ENCODE measurements at places on chromosomes 2 and 18.

GRCh38 chr2:51795248-51795888, 763.4 kb upstream of the NRXN1 start:
- DNase-seq, result peak; percentile 38

DNA sequence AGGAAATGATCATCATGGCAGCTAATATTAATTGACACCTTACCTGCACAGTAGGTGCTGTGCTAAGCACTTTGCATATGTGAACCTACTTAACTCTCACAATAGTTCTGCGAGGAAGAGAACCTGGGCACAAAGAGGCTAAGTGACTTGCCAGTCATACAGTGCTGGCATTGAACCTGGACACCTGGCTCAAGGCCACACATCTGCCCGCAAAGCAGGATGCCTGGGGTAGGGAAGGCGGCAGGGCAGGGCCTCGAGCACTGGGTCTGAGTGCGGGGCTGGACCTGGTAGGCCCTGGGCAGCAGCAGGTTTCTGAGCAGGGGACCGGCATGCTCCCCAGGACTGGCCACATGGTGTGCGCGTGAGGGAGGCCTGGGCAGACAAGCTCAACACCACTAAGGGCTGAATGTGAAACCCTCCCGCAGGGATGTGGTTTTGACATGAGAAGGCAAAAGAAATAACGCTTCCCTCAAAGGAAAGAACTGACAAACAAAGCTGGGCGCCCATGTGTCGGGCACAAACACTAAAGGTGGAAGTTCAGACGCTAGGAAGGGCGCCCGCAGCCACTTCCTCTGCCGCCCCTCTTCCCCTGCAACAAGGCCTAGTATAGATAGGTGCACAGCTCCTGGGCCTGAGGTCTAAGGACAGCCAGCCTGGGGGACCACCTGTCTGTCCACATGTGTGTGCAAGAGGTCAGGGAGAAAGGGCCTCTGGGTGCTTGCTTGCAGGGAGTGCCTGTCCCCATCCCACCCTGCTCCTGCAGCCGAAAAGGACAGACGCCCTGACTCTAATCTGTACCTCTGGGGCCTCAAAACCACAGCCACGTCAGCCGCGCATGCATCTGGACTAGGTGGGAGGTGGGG, 92.5 kb downstream of the ZFP36L2 start:
- no peak for DNase-seq

DNA sequence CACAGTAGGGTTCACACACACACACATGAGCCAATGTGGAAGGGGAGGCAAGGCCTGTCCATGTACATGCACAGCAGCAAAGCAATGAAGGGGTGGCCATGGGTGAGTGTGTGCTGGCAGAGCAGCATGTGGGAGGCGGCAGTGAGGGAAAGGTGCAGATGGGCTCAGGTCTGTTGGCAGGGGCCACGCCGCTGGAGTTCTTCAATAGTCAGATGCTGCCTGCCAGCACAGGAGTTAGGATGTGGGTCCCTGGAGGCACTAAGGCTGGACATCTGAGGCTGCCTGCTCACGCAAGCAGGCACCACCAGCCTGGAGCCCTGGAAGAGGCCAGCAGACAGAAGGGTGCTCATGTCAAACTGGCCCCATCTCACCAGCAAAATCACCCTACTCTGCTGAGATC, 1304.9 kb downstream of the DSC3 start:
- no peak for DNase-seq

DNA sequence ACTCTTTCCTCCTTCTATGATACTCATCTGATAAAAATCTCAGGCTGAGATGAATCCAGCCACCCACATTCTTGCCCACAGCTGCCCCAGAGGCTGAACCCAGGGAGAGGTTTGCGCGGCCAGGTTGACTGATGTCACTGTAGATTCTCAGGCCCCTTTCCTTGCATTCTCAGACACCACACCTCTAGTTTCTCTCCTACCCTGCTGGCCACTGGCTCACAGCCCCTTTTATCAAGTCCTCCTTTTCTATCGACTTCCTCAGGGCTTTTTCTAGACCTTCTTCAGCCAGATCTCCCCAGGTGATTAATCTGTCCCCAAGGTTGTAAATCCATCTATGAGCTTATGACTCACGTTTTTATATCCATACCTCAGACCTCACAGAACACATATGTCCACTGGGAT, 99.8 kb downstream of the TACR1 start:
- DNase-seq, result no peak

- no peak for DNase-seq
Measured at GRCh38 chr2:24850944-24851343, 57.7 kb downstream of the CENPO start.

- DNase-seq, result no peak
Measured at GRCh38 chr18:79553154-79553553, 126.4 kb upstream of the CTDP1 start.

DNA sequence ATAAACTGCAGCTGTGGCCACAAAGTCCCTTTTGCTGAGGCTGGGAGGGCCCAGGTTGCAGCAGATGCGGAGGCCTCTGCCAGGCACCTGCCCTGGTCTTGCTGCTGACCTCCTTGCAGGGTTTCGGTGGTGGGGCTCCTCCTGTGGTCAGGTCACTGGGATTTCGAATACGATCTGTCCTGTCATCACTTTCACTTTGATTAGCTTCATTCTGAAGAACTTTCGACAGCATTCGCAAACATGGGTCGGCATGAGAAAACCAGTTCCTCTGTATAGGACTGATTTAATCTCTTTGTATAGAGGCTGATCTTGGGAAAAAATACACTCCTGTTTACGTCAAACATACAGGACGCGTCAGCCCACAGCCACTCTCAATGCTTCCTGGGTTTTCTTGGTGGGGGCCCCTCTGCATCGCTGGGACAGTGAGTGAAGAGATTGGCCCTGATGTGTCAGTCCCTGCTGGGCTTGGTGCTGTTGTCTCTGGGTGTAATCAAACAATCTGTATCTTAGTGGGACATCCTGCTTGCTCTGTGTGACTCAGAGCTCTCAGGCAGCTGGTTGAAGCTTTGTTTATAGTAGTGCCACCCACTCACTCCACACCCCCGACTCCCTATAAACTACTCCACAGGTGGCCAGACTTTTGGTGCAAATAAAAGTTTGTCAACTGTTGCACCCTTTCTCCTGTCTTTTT, 209.4 kb upstream of the CXCR4 start:
- DNase-seq, result peak; percentile 8

GRCh38 chr2:28387082-28387960, 5.3 kb upstream of the FOSL2 start:
- DNase-seq, result no peak

- no peak for DNase-seq
Measured at GRCh38 chr2:85541753-85542457, 2.9 kb downstream of the MAT2A start.

DNA sequence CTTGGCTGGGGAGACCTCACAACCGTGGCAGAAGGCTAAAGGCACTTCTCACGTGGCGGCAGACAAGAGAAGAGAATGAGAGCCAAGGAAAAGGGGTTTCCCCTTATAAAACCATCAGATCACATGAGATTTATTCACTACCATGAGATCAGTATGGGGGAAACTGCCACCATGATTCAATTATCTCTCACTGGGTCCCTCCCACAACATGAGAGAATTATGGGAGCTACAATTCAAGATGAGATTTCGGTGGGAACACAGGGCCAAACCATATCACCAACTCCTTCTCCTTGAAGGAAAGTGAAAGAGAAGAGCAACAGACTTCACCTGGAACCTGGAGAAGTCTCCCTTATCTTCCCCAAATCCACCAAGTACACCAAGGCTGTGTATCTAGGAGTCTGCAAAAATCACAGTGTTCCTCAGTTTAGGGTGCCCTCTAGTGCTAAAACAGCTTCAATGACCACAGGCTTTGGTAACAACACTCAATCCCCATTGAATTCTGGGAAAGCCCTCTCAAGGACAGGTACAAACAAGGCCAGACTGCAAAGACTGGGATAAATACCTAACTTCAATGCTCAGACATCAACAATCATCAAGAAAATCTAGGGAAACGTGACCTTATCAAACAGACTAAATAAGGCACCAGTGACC, 148.8 kb upstream of the SRD5A2 start:
- no peak for DNase-seq

All from NCI-H774 (cell line).